ENCODE measurements at places on chromosomes 3 and 15.

DNA sequence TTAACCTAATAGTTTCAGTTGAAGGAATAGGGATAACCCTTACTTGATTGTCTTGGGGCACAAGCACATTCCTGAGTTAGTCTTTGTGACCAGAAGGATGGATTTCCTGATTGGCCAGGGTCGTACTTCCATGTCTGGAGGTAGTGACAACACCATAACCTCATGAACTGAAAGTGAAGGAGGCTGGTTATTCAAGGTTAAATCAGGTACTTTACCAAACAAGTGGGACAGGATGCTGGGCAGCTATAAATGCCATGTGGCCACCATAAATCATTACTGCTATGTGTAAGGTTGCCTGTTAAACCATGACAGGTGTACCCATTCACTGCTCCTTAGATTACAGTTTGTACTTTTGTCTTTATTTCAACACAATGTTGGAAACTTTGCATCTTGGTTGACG is 128.3 kb upstream of the SAMMSON start:
- DNase-seq: no peak

DNA sequence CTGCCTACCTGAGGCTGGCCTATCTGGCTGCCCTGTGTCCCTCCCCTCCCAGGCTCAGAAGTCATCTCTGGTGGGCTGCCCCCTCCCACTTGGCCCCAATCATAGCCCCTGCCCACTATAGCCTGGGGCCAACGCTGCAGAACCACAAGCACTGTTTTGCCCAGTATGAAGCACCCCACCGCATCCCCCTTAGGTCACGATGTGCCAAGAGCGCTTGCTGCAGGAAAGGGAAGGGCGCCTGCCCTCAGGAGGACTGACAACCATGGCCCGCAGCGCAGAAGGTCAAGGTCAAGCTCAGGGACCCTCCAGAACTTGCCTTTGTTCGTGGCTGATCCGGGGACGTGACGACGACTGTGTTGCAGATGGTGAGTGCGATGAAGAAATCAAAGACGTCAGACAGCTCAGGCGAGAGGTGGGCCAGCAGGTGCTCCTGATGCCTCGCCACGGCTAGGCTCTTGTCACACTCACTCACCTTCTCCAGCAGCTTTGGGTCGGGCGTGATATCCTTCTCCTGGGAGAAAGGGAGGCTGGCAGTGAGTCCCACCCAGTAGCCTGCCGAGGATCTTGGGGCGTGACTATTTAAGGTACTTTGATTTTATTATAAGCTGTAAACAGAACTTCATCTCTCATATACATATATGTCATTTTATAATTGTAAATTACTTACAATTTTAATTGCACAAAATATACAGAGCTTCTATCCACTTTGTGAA is 146.6 kb downstream of the ATP10A start:
- DNase-seq: no peak

- DNase-seq: no peak
These were observed 27.3 kb downstream of the PARP16 start for GRCh38 chr15:65259367-65259797.

- peak; percentile 3 for DNase-seq
These were observed 417.4 kb upstream of the NAALADL2 start for GRCh38 chr3:174441588-174442301.

DNA sequence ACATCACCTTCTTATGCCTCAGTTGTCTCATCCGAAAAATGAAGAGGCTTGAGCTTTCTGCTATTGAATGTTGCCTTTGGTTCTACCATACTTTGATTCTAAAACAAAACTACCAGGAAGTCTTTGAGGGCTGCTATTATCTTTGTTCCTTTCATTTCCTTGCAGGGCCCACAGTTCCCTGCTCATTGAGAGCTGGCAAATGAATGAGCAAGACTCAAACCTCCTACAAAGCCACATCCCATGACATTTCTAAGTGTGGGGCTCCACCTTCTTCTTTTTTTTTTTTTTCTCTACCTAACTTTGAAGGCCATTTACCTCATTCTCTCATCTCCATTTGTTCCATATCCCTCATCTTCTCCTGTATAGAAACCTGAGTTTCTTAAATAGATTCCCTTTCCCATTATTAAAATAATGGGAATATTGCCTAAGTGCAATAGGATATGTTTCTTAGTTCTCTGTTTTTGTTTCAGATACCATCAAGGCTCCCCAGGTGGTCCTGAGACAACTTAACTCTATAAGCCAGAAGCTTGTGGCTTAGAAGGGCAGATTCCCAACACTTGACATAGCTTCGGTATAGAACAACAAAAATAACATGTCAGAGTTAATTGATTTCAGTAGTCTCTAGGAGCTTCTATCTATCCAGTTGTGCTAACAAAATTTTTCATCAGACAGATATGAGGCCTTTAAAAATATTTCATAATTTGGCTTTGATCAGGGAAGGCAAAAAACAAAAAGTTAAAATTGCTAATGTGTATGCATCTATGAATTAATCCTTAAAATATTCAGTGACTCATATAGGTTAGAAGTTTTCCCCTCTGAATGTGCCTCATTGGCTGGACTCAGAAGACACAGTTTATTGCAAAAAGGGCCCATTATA is 951.6 kb downstream of the TUSC7 start:
- DNase-seq: no peak

DNA sequence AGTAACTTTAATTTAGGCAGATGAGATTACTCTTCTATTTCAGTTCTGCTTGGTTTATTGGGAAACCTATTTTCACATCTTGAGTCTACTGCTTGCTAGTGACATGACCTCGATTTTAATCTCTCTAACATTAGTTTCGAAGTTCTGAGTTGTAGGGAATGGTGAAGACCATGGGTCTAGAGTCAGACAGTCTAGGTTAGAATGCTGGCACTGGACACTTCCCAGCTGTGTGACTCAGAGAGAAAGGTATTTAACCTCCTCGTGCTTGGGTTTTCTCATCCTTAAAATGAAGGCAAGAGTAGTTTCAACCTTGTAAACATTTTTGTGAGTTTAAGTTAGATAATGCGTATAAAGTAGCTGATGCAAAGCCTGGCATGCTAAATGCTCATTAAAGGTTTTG is 422.1 kb downstream of the GRM7 start:
- no peak for DNase-seq

DNA sequence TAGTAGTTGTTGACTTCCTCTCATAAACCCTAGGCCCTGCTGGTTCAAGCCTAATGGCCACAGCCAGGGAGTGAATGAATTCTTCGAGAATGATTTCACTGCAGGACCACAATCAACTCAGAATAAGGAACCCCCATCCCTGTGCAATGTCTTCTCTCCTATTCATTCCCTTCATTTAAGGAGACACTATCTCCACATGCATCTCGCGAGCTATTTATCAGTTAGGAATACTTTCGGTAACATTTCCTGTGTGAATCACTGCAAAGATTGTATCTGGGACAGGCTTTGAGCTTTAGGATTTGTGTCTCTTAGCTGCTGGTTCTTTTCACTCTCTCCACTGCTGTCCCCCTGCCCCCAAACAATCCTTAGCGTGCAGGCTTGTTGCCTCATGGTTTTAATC is 94.4 kb downstream of the MYLK start:
- no peak for DNase-seq
